SJSA1 (cell line): ENCODE measurements at places on chromosomes 2 and 18. TPM values are rescaled to one million over a fixed set of nuclear protein-coding genes. Genes with fewer than 3 reads are reported as not detected.

- DNase-seq, result no peak
These were observed 89.8 kb downstream of the INO80D start for GRCh38 chr2:205996161-205996560.

DNA sequence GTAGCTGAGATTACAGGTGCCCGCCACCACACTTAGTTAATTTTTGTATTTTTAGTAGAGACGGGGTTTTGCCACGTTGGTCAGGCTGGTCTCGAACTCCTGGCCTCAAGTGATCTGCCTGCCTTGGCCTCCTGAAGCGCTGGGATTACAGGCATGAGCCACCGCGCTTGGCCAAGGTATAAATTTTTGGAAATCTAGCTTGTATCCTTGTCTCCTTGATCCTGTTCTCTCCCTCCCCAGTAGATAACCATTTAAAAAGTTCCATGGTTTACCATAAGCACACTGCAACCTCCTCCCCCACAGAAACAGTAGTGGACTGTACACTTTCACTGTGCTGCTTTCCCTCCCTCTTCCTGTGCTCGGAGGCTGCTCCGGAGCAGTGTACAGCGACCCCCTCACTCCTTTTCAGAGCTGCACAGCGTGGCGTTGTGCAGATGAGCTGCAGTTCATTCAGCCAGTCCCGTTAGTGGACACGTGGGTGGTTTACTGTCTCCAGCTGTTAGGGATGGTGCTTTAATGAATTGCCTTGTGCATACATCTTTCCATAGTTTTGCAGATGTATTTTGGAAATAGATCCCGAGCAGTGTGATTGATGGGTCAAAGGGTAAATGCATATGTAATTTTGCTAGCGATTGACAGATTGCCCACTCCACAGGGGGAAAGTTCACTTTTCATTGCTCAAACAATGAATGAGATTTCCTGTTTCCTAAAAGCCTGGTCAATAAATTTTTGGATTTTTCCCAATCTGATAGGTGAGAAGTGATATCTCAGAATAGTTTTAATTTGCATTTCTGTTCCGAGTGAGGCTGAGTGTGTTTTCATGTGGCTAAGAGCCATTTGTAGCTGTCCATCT lies 14.8 kb downstream of the ASB1 start:
- DNase-seq, result no peak

- DNase-seq, result no peak
These were observed 46.3 kb downstream of the QPCT start for GRCh38 chr2:37390777-37391176.

DNA sequence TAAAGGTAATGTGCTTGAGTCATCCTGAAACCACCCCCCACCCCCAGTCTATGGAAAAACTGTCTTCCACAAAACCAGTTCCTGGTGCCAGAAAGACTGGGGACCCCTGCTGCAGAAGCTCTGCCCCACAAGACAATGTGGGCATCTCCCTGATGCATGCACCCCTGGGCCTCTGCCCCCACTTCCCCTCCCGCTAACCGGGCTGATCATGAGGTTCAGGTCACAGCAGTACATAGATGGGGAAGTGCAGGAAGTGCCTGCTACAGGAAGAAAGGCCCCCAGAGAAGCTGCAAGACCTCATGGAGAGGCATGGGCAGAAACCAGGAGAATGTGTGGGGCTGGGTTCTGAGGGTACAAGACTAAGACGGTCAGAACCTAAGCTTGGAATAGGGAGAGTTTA lies 243.4 kb upstream of the ID2 start:
- no peak for DNase-seq

DNA sequence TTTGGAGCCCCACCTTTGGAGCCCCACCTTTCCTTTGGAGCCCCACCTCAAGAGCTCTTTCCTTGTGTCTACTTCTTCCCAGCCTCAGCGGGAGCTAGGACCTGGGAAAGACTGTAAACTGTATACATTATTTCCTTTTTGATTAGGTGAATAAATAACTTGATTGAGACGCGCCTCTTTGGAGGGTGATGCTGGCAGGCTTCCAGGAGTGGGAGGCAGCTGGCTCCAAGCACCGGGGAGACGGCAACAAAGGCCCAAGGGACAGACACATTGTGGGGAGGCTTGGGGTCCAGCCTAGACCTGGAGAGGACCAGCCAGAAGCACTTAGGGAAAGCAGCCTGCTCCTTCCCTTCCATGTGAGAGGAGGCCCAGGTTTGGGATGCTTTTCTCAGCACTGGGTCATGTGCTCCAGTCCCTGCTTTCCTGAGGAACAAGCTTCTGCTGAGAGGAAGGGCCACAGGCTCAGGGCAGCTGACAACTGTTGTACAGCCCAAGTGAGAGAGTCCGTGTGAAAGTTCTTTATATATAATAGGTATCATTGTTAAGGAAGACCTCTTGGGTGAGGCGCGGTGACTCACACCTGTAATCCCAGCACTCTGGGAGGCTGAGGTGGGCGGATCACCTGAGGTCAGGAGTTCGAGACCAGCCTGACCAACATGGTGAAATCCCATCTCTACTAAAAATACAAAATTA lies 297.2 kb upstream of the SLC14A2 start:
- no peak for DNase-seq

DNA sequence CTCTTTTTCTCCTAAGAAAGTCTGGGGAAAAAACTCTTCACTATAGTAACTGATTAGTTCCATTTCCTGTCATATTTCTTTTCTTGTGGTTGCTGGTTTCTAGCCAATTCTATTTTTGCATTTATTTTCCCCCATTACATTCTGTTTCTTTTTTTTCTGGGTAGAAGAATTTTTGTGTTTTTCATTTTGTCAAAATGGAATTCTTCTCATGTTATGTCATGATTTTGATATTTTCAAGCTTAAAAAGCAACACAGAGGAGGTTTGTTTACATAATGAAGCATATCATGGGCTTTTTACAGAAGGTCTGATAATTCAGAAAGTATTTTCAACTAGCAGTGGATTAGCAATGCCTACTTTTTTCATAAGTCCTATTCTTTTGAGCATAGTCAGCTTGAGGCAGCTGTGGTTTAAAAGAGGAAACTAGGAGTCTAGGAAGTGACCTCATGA lies 102.0 kb downstream of the MAP2 start:
- peak; percentile 89 for DNase-seq

DNA sequence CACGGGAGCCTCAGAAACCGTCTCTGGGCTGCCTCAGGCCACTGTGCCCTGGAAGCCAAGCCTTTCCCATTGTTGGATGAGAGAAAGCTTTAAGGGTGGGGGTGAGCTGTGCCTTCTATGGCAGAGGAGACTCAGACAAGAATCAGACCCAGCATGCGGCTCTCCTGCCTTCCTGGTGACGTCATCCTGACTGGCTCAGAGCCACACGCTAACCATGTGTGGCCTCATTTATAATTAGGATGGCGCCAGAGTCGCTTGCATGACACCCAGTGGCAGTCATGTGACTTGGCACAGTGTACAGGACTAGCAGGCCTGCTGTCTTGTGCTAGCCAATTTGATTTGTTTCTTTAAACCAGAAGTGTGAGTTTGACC lies 99.1 kb downstream of the SH3BP4 start:
- DNase-seq, result peak; percentile 99

- DNase-seq, result no peak
These were observed 106.5 kb upstream of the CHRNA1 start for GRCh38 chr2:174870787-174871186.

GRCh38 chr2:84197901-84198300 lies 261.2 kb downstream of the SUCLG1 start:
- DNase-seq, result no peak

DNA sequence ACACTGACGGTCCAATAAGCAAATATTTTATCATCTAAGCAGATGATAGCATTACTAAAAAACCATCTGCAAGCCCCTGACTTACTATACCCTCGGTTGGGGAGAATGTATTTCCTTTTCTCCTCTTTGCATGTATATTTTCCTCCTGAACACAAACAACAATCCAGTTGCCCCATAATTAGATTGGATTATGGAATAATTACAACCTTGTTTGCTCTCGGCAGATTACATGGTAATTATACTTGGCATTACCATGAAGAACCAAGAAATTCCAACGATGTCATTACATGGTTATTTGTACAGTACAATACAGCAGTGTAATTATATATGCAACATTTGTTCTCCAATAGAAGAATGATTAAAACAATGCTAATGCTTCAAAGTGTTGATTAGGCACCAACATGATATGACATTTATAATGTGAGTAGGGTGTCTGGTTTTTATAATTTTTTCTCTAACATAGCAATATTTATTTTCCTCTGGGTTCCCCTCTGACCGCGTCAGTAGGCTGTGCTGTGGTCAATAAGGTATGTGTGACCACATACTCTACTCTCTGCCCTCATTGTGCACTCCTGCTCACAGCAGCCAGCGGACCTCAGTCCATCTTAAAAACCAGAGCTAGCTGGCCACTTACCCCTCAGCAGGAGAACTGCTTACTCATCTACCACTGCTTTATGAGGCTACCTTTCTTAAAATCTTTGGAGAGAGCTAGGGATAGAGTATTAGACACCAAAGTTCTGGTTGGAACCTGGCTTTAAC lies 176.1 kb downstream of the INSIG2 start:
- DNase-seq, result no peak

- DNase-seq, result no peak
These were observed 169.2 kb downstream of the LNPK start for GRCh38 chr2:175832866-175833265.

DNA sequence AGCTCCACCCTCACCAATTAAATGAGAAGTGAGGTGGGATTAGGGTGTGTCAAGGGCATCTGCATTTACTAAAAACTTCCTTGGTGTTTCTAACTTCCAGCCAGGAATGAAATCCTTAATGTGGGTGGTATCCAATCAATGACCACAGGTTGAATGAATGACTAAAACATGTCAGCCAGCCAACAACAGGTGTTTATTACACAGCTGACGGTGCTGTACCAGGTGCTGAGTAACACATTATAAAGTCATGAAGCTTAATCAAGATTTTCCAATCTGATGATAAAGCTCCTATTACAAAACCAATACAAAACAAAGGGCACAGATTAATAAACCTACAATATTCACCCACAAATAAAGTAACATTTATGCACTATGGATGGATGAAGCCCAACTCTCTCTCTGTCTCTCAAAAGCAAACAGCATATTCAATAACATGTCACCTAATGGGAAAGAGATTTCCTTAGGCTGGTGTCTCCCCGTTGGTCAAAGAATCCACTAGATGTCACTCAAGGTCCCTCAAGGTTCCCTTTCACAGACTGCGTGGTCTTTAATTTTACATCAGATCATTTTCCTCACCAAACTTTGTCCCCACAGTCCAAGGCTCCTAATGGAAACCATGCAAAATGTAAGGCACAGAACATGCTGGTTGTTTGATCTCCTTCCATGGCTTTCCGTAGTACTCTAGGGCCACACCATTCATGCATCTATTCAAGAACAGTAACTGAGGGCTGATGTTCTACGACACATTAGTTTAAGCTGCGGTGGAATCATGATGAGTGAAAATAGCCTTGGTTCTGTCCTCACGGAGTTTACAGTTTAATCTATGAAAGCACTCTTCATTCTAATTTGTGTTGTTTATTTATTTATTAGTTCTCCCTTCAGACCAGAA lies 6.4 kb upstream of the PTPN4 start:
- DNase-seq, result no peak

DNA sequence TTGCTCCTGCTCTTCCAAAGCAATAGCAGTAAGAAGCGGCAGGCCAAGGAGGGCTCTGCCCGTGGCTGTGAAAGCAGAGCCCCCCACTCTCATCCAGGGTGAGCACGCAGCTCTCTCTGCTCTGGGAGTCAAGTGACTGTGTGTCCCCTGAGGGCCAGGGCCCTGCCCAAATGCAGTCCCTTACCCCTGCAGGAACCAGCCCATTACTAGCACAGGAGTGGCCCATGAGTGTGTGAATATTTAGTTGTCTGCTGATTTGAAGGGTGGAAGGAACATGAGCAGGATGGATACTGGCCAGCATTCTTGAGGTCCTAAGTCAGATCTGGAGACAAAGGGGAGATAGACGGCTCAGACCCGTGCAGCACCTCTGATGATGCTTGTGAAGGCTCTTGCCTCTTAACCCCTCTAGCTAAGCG lies 69.7 kb upstream of the FOSL2 start:
- DNase-seq, result no peak

DNA sequence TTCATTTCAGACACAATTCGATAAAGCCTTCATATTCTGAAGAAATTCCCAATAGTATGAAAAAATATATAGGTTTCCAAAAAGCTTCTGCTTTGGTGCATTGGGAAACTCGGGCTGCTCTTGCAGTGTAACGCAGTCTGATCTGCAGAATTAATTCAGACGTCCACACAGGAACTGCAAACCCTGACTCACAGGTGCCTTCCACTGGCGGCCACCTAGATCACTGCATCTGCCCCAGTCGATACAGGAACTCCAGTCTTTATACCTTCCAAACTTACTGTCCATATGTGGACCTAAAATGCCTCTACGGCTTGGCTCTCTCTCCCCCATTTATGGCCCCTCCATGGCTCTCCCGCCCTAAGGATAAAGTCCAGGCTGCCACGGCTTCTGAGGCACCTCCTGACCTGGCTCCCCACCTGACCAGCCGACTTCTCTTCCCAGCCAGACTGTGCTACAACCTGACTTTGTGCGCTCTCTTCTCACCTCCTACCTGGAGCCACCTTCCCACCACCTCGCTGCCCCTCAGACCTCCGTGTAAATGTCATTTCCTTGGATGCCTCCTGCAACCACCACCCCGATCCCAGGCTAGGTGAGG lies 39.7 kb downstream of the L3MBTL4 start:
- no peak for DNase-seq

DNA sequence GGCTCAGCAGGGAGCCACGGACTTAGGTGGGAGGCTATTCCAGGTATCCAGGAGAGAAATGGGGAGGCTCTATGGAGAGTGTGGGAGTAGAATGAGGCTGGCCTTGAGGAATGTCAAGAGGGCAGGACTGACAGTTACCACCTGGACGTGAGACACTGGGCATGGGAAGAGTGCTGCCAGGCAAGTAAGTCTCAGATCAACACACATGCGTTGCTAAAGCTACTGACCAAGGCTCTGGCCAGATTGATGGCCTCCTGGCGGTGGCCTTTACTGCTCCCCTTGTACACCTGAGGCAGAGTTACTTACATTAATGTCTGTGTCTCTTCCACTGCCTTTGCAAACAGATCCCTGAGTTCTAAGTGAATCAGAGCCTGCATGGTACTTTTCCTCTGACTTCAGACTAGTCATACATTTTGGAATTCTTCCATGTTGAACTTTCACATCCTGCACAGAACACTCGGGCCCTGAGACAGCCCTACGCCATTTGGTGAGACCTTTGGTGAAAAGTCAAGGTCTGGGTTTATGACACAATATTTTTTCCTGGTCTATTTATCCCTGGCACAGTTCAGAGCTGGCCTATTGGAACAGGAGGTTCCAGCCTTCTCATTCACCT lies 398.8 kb upstream of the TRIB2 start:
- no peak for DNase-seq

Gene SESTD1
- total RNA-seq, result 23.1 and 26.8 TPM in 2 replicates

Gene RRM2
- 180 and 209 TPM in 2 replicates for total RNA-seq

Gene HMSD
- total RNA-seq, result 0.53 and 1.00 TPM in 2 replicates

Gene TTN
- total RNA-seq, result 0.03 TPM in 1 of 2 replicates, not detected in the other

Gene RSAD2
- not detected in 2 replicates for total RNA-seq

Gene PLEKHH2
- total RNA-seq, result 4.5 and 9.4 TPM in 2 replicates

Gene AQP4
- total RNA-seq, result not detected in 2 replicates

Gene IL18RAP
- not detected in 2 replicates for total RNA-seq

Gene LGALSL
- 3.9 and 4.4 TPM in 2 replicates for total RNA-seq

Gene ZC3H6
- 0.69 and 5.6 TPM in 2 replicates for total RNA-seq

Gene LIMS2
- 5.3 and 9.0 TPM in 2 replicates for total RNA-seq

Gene PARD3B
- total RNA-seq, result 8.3 and 10.6 TPM in 2 replicates

Gene ITGB6
- not detected in 2 replicates for total RNA-seq

Gene CHRND
- not detected in 2 replicates for total RNA-seq

Gene CCDC141
- total RNA-seq, result not detected in 2 replicates

Gene SMYD1
- not detected in 2 replicates for total RNA-seq
